ENCODE measurements at places on chromosomes 7 and 10.

DNA sequence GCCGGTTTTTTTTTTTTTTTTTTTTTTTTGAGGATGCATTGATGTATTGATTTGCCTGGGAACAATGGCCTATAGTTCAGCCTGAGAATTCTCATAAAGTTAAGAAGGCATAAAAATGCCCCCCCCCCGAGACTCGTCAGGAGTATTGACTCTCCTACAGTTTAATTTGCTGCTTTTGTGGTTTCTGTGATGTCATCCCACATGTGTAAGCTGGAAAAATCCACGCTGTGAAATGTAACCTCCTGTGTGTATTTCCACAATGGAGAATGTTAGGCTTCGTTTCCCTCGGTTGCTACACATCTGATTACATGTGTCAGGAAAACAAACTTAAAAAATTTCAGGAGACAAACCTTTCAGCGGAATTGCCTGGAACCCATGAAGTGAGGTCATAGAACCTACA, 117.9 kb downstream of the FANK1 start:
- no peak for DNase-seq

DNA sequence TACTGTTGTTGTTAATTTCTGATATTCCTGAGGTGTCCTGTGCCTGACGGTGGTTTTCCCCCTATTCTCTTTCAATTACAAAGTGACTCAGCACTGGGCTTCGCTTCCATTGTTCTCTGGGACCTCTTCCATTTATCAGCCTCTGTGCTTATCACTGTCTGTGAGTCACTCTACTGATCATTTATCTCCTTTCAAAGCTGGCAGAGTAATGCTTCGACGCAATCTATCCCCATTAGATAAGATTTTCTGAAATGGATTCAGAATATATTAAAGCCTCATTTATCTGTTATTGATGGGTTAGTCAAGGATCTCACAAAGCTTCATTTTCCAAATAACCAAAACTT, 679.2 kb downstream of the SDK1 start:
- DNase-seq = no peak

DNA sequence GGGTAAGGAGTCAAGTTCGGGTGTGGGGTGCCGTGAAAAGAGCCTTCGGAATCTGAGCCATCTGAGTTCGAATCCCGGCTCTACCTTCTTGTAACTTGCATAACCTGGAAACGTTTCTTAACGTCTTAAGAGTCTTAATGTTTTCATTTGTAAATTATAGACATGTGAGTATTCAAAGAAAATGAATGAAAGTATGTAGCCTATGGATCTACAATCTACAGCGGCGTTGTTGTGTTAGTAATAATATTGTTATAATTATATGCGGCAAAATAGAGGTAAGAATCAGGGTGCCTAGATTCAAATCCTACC, 559 bp downstream of the VTI1A start:
- DNase-seq = no peak

- no peak for DNase-seq
Observed at GRCh38 chr10:15238555-15239335, 70.3 kb upstream of the NMT2 start.

DNA sequence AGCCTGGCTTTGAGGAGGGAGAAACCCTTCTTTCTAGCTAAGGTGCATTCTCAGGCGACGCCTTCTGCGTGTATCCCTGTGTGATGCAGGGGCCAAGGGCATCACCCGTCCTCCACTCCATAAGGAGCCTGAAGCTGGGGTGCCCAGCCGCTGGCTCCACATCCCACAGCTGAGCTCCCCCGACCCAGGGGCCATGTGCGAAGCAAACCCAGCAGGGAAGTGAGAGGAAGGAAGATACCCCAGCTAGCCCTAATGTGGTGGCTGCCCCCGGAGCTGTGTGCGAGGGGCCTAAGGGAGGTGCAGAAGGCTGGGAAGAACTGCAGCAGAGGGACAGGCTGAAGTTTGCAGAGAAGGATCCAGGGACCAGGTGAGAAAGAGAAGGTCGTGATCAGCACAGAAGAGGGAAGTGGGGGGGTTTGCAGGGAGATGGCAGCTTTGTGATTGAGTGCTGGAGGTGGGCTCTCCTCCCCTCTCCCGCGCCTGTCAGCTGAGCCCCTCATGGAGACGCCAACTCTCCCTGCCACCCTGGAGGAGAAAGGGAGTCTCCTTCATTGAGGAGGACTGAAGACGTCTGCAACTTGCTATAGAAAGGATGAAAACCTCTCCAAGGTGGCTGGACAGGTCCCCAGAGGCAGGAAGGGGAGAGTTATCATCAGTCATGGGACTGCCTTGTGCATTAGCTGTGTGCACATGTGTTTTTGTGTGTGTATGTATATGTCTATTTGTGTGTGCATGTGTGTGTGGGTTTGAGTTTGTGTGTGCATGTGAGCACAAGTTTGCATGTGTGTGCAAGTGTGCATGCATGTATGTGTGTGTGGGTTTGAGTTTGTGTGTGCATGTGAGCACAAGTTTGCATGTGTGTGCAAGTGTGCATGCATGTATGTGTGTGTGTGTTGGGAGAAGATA, 3.5 kb upstream of the CALML5 start:
- no peak for DNase-seq

DNA sequence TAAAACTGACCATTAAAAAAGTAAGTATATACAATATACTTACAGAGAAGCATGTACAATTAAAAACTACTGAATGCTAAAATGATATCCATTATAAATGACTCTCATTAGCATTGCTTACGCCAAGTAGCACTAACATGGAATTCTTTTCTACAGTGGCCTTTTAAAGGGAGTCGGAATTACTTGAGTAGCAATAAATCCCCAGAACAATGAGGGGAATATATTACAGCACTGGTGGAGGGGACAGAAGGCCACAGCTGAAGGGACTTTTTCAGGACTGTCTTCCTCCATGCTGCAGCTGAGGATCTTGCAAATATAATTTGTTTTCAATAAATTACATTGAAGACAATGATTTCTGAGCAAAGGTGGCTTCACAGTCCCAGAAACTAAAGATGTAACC, 97.0 kb downstream of the ALOX5 start:
- DNase-seq = no peak

GRCh38 chr10:83165265-83165664, 974.0 kb upstream of the GHITM start:
- no peak for DNase-seq

GRCh38 chr10:114665406-114665805, 7.3 kb upstream of the ABLIM1 start:
- DNase-seq = no peak

GRCh38 chr7:50372923-50373322, 68.4 kb downstream of the IKZF1 start:
- no peak for DNase-seq

DNA sequence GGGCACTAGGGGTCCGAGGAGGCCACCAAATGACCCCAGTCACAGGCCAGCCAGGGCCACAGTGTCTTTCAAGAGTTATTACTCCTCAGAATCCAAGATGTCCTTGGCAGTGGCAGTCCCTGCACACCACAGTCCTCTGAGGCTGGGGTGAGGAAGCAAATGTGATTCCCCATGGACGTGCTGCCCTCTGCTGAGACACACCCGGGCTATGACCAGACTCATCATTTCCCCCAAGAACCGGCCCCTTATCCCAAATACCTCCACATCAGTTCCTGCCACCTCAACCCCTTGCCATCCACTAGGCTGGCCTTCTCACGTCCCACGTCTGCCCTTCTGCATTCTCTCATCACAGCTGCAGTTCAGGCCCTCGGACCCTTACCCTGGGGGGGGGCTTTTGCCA, 5.0 kb downstream of the PRKAG2 start:
- DNase-seq = no peak

DNA sequence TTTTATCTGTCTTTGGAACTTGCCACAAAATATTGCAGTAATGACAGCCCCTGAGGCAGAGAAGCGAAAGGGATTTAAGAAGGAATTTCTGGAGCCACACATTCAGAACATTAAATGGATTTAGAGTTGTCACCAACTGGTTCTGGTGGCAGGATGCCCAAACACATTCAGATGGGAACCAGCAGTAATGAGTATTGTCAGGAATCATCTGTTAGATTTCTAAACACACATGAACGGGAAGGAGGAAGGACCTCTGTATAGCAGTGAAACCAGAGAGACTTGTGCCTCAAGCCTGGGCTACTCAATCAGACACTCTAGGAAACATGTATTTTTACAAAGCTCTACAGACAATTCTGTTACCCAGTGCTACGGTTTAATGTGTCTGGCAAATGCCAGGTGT, 103.8 kb upstream of the CCNY start:
- no peak for DNase-seq

GRCh38 chr7:45212606-45213005, 55.0 kb downstream of the RAMP3 start:
- DNase-seq = no peak

GRCh38 chr7:150444674-150445365, 5.6 kb upstream of the GIMAP8 start:
- DNase-seq = no peak

DNA sequence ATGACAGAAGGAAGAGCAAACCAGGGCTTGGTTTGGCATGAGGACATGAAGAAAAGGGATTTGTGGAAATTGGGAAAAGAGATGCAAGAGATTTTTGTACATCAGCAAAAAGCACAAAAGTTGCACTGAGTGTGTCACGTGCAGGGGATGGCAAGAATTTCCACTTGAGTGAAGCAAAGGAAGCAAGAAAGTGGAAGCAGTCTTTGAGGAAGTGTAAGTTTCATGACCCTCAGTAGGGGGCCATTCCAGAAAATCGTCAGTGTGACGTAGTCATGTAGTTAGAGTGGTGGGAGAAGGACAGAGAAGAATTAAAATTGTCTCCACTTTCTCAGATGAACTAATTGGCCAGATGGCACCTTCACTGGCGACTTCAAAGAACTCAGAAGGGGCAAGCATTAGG, 123.3 kb upstream of the FZD1 start:
- no peak for DNase-seq

DNA sequence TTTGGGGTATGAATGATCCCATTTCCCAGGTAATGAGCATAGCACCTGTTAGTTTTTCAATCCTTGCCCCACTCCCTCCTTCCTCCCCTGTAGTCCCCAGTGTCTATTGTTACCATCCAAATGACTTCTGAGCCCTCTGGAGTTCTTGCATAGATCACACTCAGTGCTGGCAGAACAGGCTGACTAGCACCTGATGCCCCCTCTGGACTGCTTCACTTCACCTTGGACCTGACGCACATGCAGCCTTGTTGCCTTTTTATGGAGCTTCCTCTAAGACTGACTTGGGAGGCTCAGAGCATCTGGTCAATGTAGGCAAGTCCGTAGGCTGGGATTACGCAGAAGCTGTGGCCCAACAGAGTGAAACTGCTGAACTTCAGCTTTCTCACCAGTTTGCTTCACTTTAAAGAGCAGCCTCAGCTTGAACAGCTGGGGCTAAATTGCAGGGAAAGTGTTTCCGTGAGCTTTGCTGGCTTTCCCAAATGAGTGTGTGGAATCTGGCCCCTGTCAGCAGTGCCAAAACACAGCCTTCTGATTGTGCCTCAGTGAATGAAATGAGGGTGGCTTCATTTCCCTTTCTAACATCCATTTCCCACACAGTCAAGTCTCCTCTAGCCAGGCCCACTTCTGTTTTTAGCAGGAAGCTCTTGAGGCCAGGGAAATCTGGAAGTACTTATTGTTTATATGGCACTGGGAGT, 48.5 kb downstream of the NXPH1 start:
- DNase-seq = no peak

GRCh38 chr10:13924040-13924725, 337.4 kb downstream of the PRPF18 start:
- DNase-seq = no peak
